NCI-H1417 treated with DMSO at 0.1 percent for 48 hours (cell line): ENCODE measurements at places on chromosomes 16 and 17.

GRCh38 chr17:81683208-81683583, 401 bp downstream of the ARL16 start:
- DNase-seq, result no peak

GRCh38 chr17:60959696-60960095, 282.0 kb downstream of the BCAS3 start:
- DNase-seq, result no peak

DNA sequence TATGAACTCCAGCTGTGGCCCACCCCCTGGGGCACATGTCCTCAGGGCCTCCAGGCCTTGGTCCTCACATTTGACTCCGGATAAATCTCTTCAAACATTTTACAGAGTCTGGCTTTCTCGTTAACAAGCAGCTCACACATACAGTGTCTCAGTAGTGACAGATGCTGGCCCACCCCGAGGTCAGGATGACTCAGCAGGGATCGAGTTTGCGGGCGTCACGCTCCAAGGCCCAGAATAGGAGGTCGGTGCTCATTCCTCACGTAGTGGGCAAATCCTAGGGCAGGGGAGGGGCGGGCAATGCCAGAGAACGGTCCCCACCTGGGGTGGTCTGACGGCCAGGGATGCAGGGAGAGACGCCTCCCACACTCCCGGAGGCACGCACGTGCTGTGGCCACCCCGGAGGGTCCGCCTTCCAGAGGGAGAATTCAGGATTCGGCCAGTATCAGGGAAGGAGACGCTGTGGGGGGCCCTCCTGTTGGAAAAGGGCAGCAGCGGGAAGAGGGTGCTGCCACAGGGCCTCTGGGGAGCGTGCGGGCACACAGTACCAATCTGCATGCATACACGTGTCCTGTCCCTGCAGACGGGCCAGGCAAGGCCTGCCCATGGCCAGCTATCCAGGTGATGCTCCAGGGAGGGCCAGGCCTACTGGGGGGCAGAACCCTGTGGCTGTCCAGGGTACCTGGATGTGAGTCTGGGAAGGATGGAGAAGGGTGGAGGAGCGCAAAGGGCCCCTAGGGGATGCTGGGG, 8.6 kb downstream of the SLC7A5 start:
- no peak for DNase-seq

- DNase-seq, result no peak
Measured at GRCh38 chr17:73560661-73561060, 83.6 kb downstream of the SDK2 start.
